ENCODE measurements at places on chromosomes 3 and 15.

- no peak for DNase-seq
Measured at GRCh38 chr3:188104050-188104449, 49.9 kb upstream of the LPP start.

DNA sequence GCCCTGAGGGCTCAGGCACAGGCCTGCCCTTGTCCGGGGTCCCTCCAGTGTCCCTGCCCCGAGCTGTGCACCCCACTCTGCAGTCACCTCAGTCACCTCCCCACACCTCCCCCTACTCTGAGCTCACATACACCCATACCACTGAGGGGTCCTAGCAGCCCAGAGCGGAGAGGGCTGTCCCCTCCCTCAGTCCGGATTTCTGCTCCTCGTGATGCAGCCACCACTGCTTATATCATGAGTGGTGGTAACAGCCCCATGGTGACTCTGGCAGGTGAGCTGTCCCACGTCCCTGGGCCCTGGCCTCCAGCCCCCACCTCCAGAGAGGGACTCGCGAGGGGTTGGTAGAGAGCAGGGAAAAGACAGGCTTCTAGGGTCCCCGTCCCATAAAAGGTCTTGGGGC, 8.0 kb downstream of the CSPG4 start:
- DNase-seq = no peak

DNA sequence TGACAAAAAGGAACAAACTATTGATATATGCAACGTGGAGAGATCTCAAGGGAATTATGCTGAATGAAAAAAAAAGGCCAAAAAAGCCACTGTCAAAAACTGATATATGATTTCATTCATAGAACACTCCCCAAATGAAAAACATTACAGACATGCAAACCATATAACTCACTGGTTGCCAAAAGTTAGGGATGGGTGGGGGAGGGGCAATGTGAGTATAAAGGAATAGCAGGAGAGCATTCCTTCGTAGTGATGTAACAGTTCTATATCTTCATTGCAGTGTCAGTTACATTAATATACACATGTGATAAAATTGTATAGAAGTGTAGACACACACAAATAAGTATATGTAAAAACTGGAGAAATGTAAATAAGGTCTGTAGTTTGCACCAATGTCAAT, 12.2 kb downstream of the GBE1 start:
- DNase-seq = no peak

- DNase-seq = no peak
Measured at GRCh38 chr15:78360367-78360801, 20.2 kb downstream of the CRABP1 start.

GRCh38 chr3:105613120-105613519, 246.4 kb downstream of the ALCAM start:
- no peak for DNase-seq

GRCh38 chr3:135618123-135618522, 347.4 kb upstream of the PPP2R3A start:
- DNase-seq = no peak

DNA sequence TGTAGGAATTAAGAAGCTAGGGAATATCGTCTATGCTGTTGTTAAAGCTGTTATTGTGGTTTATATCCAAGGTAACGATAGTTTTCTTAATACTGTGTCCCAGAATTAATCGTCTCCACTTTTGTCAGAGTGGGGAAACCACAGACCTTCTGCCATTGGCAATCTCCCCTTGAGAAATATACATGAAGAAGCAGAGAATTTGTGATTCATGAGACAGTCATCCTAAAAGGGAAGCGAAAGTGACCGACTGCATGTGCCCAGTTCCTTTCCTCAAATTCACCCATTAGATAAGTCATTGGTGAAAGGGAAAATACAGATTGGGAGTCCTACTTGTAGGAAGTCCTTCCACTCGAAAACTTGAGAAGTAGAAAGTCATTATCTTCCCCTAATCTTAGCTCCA, 26.6 kb downstream of the DIPK2A start:
- no peak for DNase-seq

GRCh38 chr3:71528816-71529215, 54.7 kb downstream of the FOXP1 start:
- no peak for DNase-seq

DNA sequence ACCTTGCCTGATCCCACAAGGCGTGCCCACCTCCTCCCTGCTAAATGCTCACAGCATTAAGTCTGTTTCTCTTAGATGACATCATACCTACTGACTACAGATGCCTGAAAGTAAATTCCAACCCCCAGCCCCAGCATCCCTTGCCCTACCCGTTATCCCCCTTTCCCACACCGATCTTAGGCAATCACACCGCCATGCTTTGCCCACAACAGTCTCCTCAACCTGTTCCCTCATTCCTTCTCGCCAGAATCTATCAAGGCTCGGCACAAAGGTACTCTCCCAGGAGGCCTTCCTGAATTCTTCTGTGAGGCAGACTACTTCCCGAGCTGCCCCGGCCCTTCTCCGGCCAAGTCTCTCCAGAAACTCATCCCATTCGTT, 789 bp upstream of the SEC61A1 start:
- DNase-seq = no peak

- DNase-seq = no peak
Measured at GRCh38 chr3:75906555-75907112, 121.3 kb upstream of the ZNF717 start.

- no peak for DNase-seq
Measured at GRCh38 chr3:127091376-127091775, 101.6 kb upstream of the PRR23E start.

DNA sequence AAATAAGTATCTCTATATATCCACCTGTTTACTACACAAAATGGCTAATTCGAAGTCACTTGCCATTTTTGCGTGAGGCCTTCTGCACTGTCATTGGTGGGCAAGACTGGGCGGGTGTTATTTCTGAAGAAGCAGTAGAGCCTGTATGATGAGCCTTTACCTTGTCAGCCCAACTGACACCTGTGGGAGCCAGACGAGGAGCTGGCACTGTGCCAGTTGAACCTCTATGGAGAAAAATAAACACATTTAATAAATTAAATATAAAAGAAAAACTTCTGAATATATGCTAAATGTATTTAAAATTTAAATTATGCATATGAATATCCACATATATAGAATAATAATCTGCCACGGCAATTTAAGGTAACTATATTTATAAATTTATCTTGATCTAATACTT, 109.9 kb downstream of the SCAPER start:
- DNase-seq = no peak

GRCh38 chr15:47587940-47588802, 129.1 kb upstream of the SEMA6D start:
- no peak for DNase-seq

DNA sequence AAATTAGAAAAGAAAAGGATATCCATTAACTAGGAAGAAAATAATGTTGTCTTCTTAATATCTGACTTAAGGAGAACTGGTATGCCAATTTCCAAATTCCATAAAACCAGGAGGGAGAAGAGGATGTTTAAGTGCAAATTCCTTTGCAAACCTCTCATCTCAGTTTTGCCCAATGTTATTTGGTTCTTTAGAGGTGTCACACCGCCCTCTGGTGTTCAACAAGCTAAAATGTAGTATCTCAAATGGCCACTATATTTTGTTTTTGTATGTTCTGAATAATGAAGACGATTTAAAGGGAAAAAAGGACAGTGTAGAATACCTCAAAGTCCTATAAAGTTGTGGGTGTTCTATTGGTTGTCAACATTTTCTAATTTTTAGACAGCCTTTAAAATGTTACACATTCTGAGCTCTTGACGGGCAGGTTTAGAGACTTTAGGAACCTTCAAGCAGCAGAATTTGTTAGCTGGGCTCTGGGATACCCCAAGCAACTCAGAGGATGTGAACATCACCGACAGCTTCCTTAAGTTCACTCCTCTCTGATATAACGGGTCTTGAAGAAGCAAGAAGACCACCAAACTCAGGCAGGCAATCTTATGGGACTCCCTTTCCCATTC, 458.3 kb downstream of the MFSD1 start:
- DNase-seq = peak; percentile 66

GRCh38 chr3:111311709-111312235, 230.2 kb upstream of the CD96 start:
- DNase-seq = peak; percentile 66

- DNase-seq = no peak
Measured at GRCh38 chr3:111758642-111759041, 100.4 kb upstream of the PHLDB2 start.

DNA sequence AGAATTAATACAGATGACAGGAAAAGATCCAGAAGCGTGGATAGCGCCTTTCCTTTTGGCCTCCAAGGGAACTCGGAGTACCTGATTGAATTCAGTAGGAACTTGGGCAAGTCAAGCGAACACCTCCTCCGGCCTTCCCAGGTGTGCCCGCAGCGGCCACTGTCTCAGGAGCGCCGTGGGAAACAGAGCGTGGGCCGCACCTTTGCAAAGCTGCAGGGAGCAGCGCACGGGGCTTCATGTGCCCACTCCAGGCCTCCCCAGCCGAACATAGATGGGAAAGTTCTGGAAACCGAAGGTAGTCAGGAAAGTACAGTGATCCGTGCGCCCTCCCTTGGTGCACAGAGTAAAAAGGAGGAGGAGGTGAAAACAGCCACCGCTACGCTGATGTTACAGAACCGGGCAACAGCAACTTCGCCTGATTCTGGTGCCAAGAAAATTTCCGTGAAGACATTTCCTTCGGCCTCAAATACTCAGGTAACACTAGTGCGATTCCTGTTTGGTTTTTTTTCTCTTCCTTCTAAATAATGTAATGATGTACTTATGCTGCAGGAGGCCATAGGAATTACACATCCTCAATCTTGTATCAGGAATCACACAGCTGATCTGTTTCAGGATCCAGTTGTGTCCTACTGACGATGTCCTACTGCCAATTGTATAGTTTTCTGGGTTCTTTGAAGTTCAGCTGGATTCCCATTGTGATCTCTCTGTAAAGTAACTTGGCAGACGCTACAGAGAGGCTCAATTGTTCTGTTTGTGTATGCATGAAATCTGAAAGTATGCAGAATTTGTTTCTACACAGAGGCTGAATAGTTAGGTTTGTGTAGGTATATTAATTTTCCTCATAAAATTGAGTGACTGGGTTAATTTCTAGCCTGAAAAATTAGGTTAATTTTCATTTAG, 63.1 kb downstream of the CGNL1 start:
- no peak for DNase-seq

GRCh38 chr3:16936233-16936632, 51.5 kb downstream of the PLCL2 start:
- DNase-seq = peak; percentile 97

All from hematopoietic multipotent progenitor cell treated with erythropoietin and hydrocortisone succinate and interleukin-3 and kit ligand, for 8 days (in vitro differentiated cells).